A549 treated with DMSO at 1 μM for 4 hours (cell line): ENCODE measurements at places on chromosomes 3 and 15. TPM values are rescaled to one million over a fixed set of nuclear protein-coding genes. Genes with fewer than 3 reads are reported as not detected.

The IQCB1 gene
- total RNA-seq = 10.3 to 12.1 TPM (median 11.6 TPM) in 5 replicates

The GOLGA8J gene
- 0.10 TPM in 1 of 5 replicates, not detected in the others for total RNA-seq

The ERICH6 gene
- total RNA-seq = 0.07 to 0.08 TPM in 2 of 5 replicates, not detected in the others

The OSBPL10 gene
- 11.4 to 18.3 TPM (median 15.9 TPM) in 5 replicates for total RNA-seq

The SLC28A2 gene
- total RNA-seq = not detected in 5 replicates

The CCDC33 gene
- total RNA-seq = 5.0 to 7.6 TPM (median 5.8 TPM) in 5 replicates

The EPHA3 gene
- total RNA-seq = not detected in 5 replicates

The IGF2BP2 gene
- total RNA-seq = 8.0 to 12.1 TPM (median 10.3 TPM) in 5 replicates

The MASP1 gene
- 0.06 TPM in 1 of 5 replicates, not detected in the others for total RNA-seq

The TF gene
- 0.68 to 1.4 TPM (median 0.83 TPM) in 5 replicates for total RNA-seq

The GUCA1C gene
- not detected in 5 replicates for total RNA-seq

The RASGRP1 gene
- 0.30 to 0.57 TPM (median 0.37 TPM) in 5 replicates for total RNA-seq

The RAF1 gene
- total RNA-seq = 58.2 to 62.8 TPM (median 60.8 TPM) in 5 replicates

The MAP6D1 gene
- total RNA-seq = 3.6 to 6.0 TPM (median 5.9 TPM) in 5 replicates

The RTP3 gene
- not detected in 5 replicates for total RNA-seq

The NTRK3 gene
- 19.2 to 25.6 TPM (median 21.1 TPM) in 5 replicates for total RNA-seq

The PLA2G4E gene
- not detected in 5 replicates for total RNA-seq

The TYRO3 gene
- total RNA-seq = 12.7 to 16.1 TPM (median 12.9 TPM) in 5 replicates

The CSTA gene
- 0.63 to 1.2 TPM (median 1.1 TPM) in 5 replicates for total RNA-seq

The CADM2 gene
- total RNA-seq = 0.12 to 0.23 TPM (median 0.17 TPM) in 4 of 5 replicates, not detected in the other

The GOLGA6L9 gene
- total RNA-seq = 2.4 to 3.5 TPM (median 3.0 TPM) in 5 replicates

The ACSBG1 gene
- total RNA-seq = 0.20 to 0.48 TPM (median 0.38 TPM) in 5 replicates

The FBXO40 gene
- total RNA-seq = not detected in 5 replicates

The NOX5 gene
- 0.12 to 0.48 TPM (median 0.20 TPM) in 5 replicates for total RNA-seq
